ENCODE measurements at places on chromosomes 2 and 18. TPM values are rescaled to one million over a fixed set of nuclear protein-coding genes. Genes with fewer than 3 reads are reported as not detected.

- no peak overlapping the region for H3K27ac ChIP-seq
- no peak for DNase-seq
- H3K36me3 ChIP-seq, result peaks cover 2% of the 10 kb centered on the region
- H3K4me1 ChIP-seq, result peaks cover 64% of the 10 kb centered on the region
Measured at GRCh38 chr18:47915229-47915628, 15.2 kb downstream of the SMAD2 start.

- no peak overlapping the region for H3K4me3 ChIP-seq
- H3K36me3 ChIP-seq, result no peaks in the 10 kb centered on the region
Measured at GRCh38 chr2:134148172-134148571, 105.7 kb upstream of the MGAT5 start.

Gene LRRTM4
- total RNA-seq, result not detected

Gene KLHL41
- total RNA-seq, result 1.4 TPM

DNA sequence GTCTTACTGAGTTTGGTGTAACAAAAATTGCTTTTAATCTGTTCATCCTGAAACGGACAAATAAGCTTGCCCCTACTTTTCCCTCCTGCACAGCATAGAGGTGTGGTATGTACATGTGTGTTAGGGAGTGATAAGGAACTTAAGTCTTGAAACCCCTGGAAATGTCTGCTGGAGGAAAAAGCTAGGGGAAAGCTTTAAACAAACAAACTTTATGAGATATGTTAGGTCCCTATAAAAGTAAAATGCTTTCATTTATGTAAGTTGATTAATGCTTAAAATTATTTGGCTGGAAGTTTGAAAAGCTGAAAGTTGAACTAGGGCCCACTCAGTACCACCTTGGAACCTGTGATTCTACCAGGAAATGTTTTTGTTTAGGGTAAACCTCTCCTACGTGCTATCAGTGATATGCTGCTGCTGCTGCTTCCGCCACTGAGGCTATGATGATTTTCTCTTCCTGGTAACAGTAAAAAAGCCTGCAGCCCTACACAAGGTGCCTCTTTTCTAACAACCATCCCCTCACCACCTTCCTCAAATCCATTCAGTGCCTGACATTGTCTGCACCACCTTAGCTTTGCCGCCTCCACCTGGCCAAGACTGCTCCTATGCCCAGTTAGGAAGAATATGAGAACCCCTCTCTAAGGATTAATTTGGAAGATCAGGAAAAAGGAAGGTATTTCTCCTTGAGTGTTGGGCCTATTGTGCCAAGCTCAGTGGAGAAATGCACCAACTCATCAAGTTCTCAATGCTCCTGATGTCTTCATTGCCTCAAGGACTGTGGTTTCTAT lies 2.5 kb upstream of the YES1 start:
- H3K4me1 ChIP-seq, result peaks cover 26% of the 10 kb centered on the region
- no peak overlapping the region for H3K27ac ChIP-seq
- no peaks in the 10 kb centered on the region for H3K27me3 ChIP-seq
- H3K36me3 ChIP-seq, result no peaks in the 10 kb centered on the region
- no peak for DNase-seq

Gene REG1B
- not detected for total RNA-seq

- DNase-seq, result no peak
- no peak overlapping the region for H3K4me3 ChIP-seq
- H3K4me1 ChIP-seq, result no peaks in the 10 kb centered on the region
- no peak overlapping the region for H3K27ac ChIP-seq
- H3K36me3 ChIP-seq, result no peaks in the 10 kb centered on the region
Measured at GRCh38 chr2:229952256-229952835, 30.0 kb downstream of the FBXO36 start.

Gene DPY30
- 51.5 TPM for total RNA-seq

DNA sequence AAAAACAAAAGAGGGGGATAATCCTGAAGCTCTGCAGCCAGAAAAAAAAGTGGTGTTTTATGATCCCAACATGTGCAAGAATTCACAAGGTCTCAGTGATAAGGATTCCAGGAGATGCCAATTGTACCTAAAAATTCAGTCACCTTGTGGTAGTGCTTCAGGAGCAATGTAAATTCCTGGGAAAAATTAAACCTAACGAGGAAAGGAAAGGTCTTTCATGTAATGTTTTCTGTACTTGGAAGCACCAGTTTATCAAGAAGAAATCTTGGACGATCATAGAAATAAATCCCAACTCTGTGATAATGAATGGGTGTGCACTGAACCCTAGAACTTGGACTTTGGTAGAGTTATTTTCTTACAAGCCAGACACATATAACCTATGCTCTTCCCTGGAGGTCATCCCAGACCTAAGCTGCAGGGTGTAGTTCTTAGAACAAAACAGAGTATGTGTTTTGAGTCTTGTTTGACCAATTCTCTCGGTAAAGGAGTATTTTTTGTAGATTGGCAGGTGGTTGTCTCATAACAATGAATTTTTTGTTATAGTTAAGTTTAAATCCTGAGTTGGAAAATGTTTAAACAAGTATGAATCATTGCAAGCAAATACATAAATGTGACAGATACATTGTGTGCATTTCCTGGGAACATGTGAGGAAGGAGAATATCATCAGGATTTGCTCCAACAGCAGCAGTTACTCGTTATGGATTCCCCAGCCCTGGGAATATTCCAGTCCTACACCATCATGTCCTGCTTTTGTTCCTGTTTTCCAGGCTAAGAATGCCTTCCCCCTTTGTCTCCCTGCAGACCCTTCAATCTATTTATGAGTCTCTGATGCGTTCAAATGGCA lies 224.6 kb downstream of the NAPG start:
- H3K36me3 ChIP-seq, result peaks cover 28% of the 10 kb centered on the region
- H3K4me3 ChIP-seq, result no peak overlapping the region
- H3K4me1 ChIP-seq, result no peaks in the 10 kb centered on the region
- DNase-seq, result no peak

DNA sequence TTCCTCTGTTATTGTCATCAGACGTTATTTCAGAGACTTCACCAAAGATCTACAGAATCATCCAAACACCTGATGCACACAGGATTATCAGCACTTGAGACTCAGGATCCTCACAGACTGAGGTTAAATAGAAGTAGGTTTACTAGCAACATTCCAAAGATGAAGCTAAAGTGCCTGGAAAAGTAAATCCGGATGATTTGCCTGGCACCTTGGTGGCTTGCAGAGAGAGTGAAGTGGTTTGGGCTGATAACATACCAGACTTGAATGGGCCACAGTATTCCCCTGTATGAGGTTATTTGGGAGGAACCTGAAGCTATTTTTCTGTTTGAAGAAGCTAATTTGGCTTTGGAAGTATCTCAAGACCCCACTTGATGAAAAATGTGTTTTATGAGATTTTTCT lies 51.0 kb downstream of the OXER1 start:
- no peaks in the 10 kb centered on the region for H3K4me1 ChIP-seq
- no peak overlapping the region for H3K4me3 ChIP-seq
- H3K27me3 ChIP-seq, result no peaks in the 10 kb centered on the region

DNA sequence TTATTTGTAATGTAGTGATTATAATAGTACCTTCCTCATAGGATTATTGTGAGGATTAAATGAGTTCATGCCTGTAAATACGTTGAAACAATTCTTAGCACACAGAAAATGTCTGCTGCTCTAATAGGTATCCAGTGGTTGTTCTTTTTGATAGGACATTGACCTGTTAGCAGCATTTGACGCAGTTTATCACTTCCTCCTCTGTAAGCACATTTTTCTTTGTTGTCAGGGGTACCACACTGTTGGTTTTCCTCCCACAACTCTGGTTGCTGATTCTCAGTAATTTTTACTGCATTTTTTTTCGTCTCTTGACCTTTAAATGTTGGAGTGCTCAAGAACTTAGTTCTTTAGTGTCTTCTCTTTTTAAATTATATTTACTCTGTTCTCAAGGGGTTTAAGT lies 15.4 kb downstream of the PPM1B start:
- no peak overlapping the region for H3K4me3 ChIP-seq
- H3K27me3 ChIP-seq, result no peaks in the 10 kb centered on the region
- no peak for DNase-seq

Gene LONRF2
- total RNA-seq, result 1.7 TPM

Gene ITPRIPL1
- 2.8 TPM for total RNA-seq

- peaks cover 2% of the 10 kb centered on the region for H3K36me3 ChIP-seq
- DNase-seq, result no peak
- no peak overlapping the region for H3K4me3 ChIP-seq
- H3K27ac ChIP-seq, result no peak overlapping the region
Measured at GRCh38 chr2:75453384-75454240, 107.1 kb downstream of the EVA1A start.

Gene FAM168B
- 94.9 TPM for total RNA-seq

- H3K27ac ChIP-seq, result no peak overlapping the region
- DNase-seq, result no peak
- H3K36me3 ChIP-seq, result no peaks in the 10 kb centered on the region
- H3K4me1 ChIP-seq, result no peaks in the 10 kb centered on the region
- H3K27me3 ChIP-seq, result peaks cover 3% of the 10 kb centered on the region
Measured at GRCh38 chr18:27395752-27396151, 210.6 kb upstream of the CHST9 start.

GRCh38 chr2:169892951-169893350 lies 65.7 kb downstream of the UBR3 start:
- H3K4me3 ChIP-seq, result no peak overlapping the region
- peak overlapping the region; percentile 45 for H3K27ac ChIP-seq
- DNase-seq, result no peak
- peaks cover 5% of the 10 kb centered on the region for H3K36me3 ChIP-seq

DNA sequence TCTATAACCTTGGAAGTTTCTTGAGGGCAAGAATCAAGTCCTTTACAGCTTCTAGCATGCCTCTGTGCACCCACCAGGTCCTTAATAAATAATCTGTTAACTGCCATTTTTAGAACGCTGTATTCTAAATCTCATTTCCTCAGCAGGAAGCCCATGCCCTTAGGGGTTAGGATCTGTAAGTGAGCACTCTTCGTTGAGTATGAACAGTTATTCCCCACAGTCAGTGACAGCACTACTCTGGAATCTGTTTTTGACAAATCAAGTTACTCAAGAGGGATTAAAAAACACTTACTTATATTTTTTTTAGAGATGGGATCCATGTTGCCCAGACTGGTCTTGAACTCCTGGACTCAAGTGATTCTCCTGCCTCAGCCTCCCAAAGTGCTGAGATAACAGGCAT lies 14.6 kb downstream of the PAIP2B start:
- H3K4me1 ChIP-seq, result peaks cover 2% of the 10 kb centered on the region
- no peaks in the 10 kb centered on the region for H3K36me3 ChIP-seq
- no peak overlapping the region for H3K27ac ChIP-seq
- H3K27me3 ChIP-seq, result peaks cover 16% of the 10 kb centered on the region

GRCh38 chr2:62538756-62539155 lies 32.8 kb upstream of the TMEM17 start:
- peaks cover 1% of the 10 kb centered on the region for H3K36me3 ChIP-seq
- H3K27ac ChIP-seq, result no peak overlapping the region
- no peak overlapping the region for H3K4me3 ChIP-seq
- H3K27me3 ChIP-seq, result peaks cover 7% of the 10 kb centered on the region
- peaks cover 7% of the 10 kb centered on the region for H3K4me1 ChIP-seq
- no peak for DNase-seq

Gene HSBP1L1
- total RNA-seq, result 0.99 TPM

DNA sequence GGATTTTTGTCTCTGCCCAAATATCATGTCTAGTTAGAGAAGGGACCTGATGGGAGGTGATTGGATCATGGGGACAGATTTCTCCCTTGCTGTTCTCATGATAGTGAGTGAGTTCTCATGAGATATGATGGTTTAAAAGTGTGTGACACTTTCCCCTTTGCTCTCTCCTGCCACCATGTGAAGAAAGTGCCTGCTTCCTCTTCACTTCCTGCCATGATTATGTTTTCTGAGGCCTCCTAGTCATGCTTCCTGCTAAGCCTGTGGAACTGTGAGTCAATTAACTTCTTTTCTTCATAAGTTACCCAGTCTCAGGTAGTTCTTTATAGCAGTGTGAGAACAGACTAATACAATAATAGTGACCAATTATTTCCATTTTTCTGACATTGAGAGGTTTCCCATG lies 167.3 kb upstream of the CYRIA start:
- no peak overlapping the region for H3K4me3 ChIP-seq
- DNase-seq, result no peak
- H3K4me1 ChIP-seq, result no peaks in the 10 kb centered on the region
- H3K27ac ChIP-seq, result no peak overlapping the region

GRCh38 chr2:17580319-17580715 lies 39.8 kb downstream of the VSNL1 start:
- H3K27ac ChIP-seq, result no peak overlapping the region
- no peak for DNase-seq
- H3K4me3 ChIP-seq, result no peak overlapping the region
- no peaks in the 10 kb centered on the region for H3K4me1 ChIP-seq
- peaks cover 20% of the 10 kb centered on the region for H3K27me3 ChIP-seq

DNA sequence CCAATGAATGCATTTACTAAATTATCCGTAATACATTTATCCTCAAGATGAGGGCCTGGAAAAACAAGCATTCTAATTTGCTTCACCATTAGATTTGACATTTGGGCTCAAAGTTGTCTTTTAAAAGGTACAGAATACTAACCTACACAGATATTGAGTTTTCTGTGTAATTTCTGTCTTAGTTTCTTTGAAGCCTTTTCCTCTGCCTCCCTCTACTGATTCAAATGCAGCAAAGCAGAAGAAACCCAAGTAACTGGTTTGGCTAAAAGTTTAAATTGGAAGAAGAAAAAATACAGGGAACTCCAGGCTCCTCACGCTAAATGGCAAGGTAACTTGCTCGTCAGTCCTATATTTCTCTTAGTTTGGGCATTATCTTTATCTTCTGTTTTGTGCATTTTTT lies 53.3 kb upstream of the SLC5A7 start:
- no peaks in the 10 kb centered on the region for H3K36me3 ChIP-seq
- peaks cover 22% of the 10 kb centered on the region for H3K27me3 ChIP-seq
- H3K4me3 ChIP-seq, result no peak overlapping the region
- H3K27ac ChIP-seq, result no peak overlapping the region
- no peak for DNase-seq

Gene KRTCAP3
- total RNA-seq, result 1.4 TPM

Gene SRD5A2
- not detected for total RNA-seq

Gene SP110
- 12.9 TPM for total RNA-seq

Gene ARL4C
- 16.4 TPM for total RNA-seq

DNA sequence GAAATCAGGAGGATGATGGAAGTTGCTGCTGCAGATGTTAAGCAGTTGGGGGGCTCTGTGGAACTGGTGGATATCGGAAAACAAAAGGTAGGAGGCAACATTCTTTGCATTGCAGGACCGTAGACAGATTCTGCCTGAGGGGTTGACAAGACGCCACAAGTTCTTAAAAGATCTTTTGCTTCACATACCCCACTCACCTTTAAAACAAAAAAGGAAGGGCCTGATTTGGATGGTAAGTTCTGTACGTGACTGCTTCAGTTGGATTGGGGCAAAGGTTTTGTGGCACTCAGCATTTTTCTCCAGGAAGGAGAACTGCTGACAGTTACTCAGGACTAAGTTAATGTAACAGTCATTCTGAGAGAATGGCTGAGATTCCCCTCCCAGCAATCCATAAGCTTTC lies 5.2 kb downstream of the CNDP2 start:
- peaks cover 25% of the 10 kb centered on the region for H3K4me1 ChIP-seq
- peak overlapping the region; percentile 8 for H3K4me3 ChIP-seq
- H3K27me3 ChIP-seq, result no peaks in the 10 kb centered on the region
- DNase-seq, result no peak

- H3K4me3 ChIP-seq, result no peak overlapping the region
- no peaks in the 10 kb centered on the region for H3K4me1 ChIP-seq
- DNase-seq, result no peak
- no peaks in the 10 kb centered on the region for H3K36me3 ChIP-seq
- no peak overlapping the region for H3K27ac ChIP-seq
Measured at GRCh38 chr2:130890941-130891669, 54.4 kb downstream of the ARHGEF4 start.
